ENCODE measurements at places on chromosomes 6 and 20.

DNA sequence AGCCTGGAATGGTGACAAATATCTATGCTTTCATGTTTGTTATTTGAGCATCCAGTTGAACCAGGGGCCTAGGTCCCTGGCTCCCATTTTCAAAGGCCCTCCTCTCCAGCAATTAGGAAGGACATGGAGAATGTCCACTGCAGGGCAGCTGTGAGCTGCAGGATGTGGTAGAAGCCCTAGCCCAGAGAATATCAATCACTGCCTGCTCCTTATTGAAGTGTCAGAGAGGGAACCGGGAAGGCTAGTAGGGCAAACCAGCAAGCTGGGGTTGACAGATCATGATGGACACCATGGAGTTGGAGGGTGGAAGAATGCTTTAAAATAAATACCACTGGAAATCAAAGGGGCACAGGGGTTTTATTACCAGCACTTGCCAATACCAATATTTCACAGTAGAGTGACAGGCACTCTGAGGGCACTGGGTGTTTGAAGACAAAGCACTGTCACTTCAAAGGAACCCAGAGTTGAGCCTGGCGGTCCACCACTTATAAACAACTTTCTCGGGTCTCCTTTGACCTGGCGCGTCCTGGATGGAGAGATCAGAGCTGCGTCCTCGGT is 47.7 kb downstream of the ZNF831 start:
- no peak for DNase-seq

DNA sequence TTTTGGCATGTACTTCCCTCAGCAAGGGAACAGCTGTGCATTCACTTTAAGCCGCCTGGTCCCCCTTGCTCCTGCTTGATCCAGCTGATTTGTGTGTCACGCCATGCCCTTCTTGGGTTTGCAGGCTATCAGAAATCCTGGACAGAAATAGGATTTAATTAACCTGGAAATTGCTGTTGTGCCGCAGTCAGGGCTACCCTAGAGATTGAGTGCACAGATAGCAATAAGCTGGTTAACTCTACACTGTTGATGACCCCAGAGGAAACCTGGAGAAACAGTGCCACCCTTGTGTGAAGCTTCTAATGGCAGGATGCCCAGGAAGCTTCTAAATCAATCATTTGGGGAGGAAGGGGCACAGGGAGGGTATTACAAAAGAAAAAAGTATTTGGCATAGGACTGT is 199.0 kb downstream of the JARID2 start:
- DNase-seq, result no peak

DNA sequence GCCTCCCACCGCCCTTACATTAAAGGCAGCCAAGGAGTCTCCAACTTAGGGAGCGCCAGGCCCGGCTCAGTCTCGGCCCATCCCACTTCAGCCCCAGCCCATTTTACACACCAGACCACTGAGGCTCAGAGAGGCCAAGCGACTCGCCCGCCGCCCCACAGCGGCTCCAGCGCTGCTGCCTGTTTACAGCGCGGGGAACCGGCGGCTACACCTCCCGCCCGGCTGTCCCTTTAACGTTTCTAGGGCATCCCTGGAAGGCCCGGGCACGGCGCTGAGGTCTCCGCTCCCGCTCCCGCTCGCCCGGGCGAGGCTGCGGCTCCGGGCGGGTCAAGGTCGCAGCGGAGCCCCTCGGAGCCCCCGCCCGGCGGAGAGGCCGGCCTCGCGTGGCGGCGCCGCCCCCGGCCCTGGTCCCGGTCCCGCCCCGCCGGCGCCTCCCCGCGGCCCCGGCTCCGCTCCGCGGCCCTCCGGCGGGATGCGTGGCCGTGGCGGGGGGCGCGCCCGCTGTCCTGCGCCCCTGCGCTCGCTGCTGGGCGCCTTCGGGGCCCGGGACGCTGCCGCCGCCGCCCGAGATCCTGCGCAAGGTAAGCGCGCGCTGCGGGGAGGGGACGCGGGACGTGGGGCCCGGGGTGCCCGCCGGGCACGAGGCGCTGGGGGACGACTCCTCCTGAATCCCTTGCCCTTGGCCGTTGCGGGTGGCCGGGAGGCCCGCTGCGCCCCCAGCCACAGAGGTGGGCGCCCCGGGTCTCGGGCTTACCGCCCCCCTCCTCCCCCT is 27.1 kb upstream of the PHACTR3 start:
- no peak for DNase-seq

- no peak for DNase-seq
Measured at GRCh38 chr6:25024821-25025220, 89.1 kb upstream of the RIPOR2 start.

DNA sequence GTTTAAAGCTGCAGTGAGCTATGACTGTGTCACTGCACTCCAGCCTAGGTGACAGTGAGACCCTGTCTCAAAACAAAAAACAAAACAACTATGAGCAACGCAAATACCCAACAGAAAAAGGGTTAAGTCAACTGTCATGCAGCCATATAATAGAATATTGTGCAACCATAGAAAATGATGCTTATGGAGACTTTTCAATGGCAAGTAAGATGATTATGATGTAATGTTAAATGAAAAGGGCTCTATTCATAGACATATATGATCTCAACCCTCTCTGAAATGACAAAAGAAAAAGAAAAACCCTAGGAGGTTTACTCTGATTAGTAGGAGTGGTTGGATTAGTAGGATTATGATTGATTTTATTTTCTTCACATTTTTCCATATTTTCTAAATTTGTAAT is 41.3 kb upstream of the TBC1D7 start:
- no peak for DNase-seq

DNA sequence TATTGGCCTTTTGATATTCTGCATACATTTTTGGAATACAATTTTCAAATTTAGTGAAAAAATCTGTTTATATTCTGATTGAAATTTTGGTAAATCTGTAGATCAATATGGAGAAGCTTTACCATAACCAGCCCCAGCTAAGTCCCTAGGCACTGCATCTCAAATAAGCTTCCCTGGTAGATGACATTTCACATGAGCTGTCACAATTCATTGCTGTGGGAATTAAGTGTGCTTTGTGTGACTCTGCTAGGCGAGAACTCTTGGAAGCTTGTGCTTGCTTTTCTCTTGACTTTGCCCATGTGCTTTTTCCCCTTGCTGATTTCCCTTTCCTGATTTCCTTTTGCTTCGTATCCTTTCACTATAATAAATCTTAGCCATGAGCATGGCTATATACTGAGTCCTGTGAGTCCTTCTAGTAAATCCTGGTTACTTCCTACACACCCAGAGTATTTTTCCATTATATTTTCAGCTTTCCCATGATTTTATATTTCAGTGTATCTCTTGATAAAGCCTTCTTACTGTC is 166.5 kb upstream of the MMS22L start:
- DNase-seq, result no peak

Data from activated naive CD4-positive, alpha-beta T cell treated with Interleukin-2 at 50 U/mL for 16 hours (primary cell).